Stimulated activated CD4-positive, alpha-beta T cell treated with anti-CD3 and anti-CD28 coated beads, Interleukin-1b, Interleukin-23, amount 100 ng/mL, for 1 hour (primary cell): ENCODE measurements at places on chromosomes 12 and 14.

DNA sequence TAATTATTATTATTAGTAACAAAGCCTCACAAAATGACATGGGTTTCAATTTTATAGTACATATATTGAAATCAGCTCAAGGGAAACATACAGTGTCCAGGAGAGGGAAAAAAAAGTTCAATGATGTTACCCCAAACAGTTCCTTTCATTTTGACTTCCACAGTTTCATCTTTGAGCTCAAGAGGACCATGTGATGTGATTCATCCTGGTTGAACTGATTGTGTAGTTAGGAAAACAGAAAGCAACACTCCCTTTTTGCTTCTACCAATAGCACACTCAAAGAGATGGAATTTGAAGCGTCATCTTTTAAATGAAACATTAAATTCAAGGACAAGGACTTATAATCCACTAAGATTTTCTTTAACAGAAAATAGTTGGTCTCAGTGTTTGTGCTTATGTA lies 461.0 kb downstream of the FOXG1 start:
- DNase-seq, result no peak

- DNase-seq, result no peak
These were observed 286.4 kb upstream of the TMEM132C start for GRCh38 chr12:127980585-127980984.

DNA sequence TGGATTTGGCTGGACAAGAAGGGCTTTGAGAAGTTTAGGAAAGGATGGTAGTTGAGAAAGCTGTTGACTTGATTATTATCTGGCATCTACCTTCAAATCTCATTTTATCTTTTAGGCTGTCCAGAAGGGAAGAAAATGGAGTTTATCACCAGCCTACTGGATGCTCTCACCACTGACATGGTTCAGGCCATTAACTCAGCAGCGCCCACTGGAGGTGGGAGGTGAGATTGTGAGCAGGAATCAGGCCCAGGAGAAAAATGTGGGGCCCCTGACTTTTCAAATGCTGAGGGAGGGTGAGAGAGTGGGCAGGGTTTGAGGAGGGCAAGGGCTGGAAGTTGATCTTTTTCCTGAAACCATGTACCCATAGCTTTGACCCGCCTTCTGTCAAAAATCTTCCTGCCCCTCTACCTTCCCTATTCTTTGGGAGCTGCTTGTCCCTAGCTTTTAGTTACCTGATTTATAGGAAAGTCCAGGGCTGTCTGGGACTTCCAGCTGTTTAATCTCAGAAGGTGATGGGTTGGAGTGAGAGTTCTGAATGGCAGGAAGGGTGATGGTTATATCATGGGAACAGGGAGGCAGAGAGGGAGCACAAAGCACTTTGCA lies 134.2 kb downstream of the SMOC1 start:
- no peak for DNase-seq

DNA sequence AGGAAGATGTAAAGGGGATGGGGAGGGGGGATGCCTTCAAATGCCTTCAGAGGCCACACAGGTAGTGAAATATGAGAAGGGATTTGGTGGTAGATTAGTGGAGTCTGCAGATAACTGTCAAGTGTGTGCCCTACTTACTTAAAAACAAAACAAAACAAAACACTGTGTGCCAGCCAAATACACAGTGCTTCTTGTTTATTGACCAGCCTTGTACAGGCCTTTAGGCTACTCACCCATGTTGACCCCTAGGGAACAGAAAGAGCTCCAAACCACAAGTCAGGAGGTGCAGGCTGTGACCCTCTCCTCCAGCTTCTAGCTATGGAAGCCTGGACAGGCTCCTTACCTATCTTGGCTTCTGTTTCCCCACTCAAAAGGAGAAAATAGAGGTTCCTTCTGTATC lies 562.0 kb downstream of the ETNK1 start:
- DNase-seq, result no peak

DNA sequence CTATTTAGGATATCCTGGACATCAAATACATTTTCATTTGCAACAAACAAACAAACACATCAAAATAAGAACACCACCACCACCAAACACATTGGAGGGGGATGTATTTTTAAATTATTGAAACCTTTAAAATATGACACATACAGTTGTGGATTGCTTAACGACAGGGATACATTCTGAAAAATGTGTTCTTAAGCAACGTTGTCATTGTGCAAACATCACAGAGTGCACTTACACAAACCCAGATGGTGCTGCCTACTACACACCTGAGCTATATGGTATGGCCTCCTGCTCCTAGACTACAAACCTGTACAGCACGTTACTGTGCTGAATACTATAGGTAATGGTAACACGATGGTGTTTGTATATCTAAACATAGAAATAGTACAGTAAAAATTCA lies 19.4 kb downstream of the PYGL start:
- no peak for DNase-seq

- no peak for DNase-seq
These were observed 77.6 kb downstream of the SCAF11 start for GRCh38 chr12:45912774-45913173.

GRCh38 chr12:3320881-3321509 lies 170.0 kb upstream of the PRMT8 start:
- no peak for DNase-seq

DNA sequence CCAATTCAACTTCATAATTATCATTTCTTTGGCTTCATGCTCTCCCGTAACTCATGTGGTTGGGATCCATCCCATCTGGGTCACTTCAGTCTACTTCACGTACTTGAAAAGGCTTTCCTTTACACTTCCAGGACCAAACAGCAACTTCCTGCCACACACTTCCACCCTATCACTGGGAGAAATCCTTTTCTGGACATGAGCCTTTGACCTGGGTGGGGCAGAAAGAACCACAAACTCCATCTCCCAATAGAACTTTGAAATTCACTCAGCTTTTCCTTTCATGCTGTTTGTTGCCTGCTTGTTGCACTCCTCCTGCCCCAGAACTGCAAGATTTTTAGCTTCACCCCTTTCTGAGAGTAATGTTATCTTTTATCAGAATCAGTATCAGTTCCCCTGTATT lies 18.4 kb upstream of the GALNT16 start:
- DNase-seq, result no peak

DNA sequence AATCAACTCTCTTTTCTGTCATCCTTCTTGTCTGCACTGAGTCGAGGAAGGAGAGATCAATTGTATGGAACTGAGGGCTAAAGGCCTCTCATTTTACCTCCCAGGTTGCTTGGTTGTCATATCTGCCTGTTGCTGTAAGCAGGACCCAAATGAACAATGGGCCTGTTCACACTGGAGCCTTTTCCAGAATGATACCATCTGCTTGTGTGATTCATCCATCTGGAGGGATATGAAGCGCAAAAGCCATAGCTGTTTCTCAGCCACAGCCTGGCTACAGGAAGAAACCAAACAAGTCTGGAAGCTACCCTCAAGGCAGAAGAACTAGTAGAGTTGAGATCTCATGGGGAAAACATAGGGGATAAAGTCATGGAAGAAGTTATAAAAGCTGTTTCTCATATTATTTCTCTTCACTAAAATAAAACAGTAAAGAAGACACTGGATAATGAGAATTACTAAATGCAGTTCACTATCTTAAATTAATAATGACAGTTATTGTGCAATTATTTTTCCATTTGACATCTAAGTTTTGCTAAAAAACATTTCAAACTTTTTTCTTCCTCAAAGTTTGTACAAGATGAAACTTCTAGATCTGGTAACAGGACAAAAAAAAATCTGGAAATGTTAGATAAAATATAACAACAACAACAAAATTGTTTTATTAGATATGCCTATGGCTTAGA lies 106.3 kb downstream of the SPTSSA start:
- no peak for DNase-seq

GRCh38 chr14:95361373-95362137 lies 41.8 kb upstream of the CLMN start:
- DNase-seq, result no peak

DNA sequence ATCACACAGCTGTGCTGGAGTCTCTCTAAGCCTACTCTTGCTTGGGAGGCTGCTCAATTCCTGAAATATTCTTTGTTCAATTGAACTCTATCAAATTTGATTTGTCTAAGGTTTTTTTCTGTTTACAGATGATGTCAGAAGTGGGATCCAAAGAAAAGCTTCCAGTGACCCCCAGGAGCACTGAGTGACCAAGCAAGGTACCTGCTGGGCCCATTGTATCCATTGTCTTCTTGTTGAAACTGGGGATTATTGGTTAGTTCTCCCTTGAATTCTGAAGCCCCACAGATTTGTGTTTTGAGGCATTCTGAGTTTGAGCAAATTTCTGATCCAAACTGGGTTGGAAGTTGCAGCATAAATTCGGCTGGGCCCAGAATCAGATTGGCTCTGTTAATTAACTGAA lies 64.6 kb downstream of the MYF5 start:
- no peak for DNase-seq

GRCh38 chr14:74973003-74973653 lies 17.7 kb upstream of the PGF start:
- no peak for DNase-seq

DNA sequence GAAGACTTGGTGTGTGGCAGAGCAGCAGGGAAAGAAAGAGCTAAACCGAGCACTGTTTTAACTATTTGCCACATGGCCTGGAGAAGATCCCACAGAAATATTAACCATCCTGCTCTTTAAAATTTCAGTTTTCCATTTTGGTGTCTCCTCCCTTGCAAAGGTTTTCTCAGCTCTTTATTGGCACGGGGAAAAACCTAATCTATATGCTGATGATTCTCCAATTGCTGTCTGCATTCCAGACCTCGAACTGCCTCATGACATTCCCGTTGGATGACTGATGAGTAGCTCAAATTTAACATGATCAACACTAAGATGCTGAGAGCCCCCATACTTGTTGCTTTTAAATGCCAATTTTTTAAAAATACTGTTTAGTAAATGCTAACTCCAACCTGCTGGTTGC lies 115.0 kb downstream of the EMP1 start:
- no peak for DNase-seq

GRCh38 chr12:89234324-89235114 lies 117.8 kb downstream of the DUSP6 start:
- no peak for DNase-seq

- DNase-seq, result no peak
These were observed 24.0 kb upstream of the CKAP4 start for GRCh38 chr12:106271575-106272505.

DNA sequence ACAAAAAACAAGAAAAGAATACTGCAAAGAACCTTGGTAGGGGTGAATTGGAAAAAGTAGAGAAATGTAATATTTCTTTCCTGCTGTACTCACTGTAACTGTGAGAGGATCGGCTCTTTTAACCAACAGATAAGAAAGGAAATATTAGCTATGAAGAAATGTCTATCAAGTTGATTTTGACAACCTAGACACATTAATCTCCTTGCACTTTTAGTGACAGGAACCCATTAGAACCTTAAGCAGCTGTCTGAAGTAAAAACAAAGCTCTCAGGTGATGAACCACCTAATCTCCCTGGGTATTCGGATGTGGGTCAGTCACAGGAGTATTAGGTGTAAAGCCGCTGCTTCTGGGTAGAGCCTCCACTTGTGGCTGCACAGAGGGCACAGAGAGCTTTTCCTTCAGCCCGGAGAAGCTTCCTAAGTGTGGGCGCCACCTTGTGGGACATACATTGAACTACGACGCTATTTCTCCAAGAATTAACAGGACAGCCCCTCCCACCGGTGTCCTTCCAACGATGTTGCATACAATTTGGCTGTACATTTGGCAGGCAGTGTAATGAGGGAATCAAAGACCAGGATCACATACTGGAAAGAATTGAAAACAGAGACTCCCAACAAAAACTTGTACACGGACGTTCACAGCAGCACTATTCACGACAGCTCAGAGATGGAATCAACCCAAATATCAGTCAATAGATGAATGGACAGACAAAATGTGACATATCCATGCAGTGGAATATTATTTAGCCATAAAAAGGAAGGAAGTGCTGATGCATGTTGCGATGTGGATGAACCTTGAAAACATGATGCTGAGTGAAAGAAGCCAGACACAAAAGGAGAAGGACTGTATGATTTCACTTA lies 28.9 kb upstream of the MAPKAPK5 start:
- DNase-seq, result peak; percentile 17

DNA sequence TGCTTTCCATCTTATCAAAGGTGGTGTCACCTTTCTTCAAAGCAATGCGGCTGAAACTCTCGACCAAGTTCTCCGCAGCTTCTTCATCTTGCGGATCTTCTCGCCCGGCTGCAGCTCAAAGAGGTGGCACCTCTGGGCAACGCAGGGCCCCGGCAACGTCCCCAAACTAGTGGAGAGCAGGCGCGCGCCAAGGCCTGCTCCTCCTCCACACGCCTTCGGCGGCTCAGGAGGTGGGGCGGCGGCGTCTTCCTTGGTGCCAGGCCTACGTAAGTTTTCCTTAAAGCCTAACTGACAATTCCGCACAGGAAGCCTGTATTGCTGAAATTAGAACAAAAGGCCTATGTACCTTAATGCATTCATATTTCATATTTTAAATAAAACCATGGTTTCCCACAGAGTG lies 112.0 kb downstream of the TMX1 start:
- no peak for DNase-seq

DNA sequence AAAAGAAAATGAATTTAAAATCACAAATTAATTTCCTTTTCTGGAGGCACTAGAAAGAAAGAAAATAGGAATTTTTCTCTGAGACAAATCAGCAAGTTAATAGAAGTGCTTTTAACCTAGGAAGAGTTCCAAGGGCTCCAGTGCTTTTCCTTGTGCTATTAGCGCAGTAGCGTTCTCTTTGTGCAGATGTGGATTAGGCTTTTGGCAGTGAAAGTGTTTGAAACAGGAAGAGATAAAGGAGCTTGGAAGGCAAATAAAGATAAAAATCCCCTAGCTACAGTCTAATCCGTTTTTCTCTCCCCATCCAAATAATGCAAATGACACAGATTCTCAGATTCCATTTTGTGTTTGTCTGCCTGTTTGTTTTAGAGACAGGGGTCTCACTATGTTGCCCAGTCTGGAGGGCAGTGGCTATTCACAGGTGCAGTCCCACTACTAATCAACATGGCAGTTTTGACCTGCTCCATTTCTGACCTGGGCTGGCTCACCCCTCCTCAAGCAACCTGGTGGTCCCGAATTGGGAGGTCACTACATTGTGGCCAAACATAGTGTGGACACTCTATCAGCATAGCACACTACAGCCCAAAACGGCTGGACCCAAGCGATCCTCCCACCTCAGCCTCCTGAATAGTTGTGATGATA lies 166.1 kb downstream of the PAWR start:
- no peak for DNase-seq

GRCh38 chr12:27534765-27535161 lies 10.8 kb downstream of the PPFIBP1 start:
- no peak for DNase-seq

DNA sequence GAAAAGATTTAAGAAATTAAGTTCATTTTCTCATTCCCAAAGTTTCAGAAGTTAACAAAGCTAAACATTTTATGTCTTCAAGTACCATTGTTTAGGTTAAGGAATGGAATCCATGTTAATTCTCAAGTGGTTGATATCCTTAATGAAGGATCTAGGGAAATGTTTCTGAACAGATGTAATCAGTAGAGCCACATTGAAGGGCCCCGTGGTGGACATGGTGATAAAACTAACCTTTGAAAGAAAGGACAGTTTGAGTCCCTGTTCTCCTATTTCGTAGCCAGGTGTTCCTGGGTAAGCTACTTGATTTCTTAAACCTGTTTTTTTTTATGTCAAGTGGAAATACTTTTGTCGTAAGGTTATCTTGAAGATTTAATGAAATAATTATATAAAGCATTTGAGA lies 4.6 kb downstream of the PPM1A start:
- DNase-seq, result no peak
